ENCODE measurements at places on chromosomes 16 and 17. TPM values are rescaled to one million over a fixed set of nuclear protein-coding genes. Genes with fewer than 3 reads are reported as not detected.

Gene AIPL1
- not detected for polyA plus RNA-seq

Gene RASD1
- polyA plus RNA-seq: 0.90 TPM

DNA sequence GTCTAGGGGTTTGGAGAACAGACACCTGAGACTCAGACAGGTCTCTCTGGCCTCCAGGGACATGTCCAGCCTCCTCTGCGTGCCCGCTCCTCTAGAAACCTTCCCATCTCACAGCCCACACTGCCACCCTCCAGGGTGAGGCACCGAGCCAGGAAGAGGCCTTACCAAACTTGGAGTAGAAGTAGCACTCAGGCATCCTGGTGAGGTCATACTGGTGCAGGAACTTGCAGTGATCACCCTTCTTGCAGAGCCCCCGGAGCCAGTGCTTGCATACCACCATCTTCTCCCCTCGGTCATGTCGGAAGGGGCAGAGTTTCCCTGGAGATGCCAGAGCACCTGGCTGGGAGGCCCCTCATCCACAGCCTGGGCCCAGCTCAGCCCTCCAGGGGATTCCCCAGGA, 4.2 kb downstream of the CPSF4L start:
- DNase-seq: no peak

DNA sequence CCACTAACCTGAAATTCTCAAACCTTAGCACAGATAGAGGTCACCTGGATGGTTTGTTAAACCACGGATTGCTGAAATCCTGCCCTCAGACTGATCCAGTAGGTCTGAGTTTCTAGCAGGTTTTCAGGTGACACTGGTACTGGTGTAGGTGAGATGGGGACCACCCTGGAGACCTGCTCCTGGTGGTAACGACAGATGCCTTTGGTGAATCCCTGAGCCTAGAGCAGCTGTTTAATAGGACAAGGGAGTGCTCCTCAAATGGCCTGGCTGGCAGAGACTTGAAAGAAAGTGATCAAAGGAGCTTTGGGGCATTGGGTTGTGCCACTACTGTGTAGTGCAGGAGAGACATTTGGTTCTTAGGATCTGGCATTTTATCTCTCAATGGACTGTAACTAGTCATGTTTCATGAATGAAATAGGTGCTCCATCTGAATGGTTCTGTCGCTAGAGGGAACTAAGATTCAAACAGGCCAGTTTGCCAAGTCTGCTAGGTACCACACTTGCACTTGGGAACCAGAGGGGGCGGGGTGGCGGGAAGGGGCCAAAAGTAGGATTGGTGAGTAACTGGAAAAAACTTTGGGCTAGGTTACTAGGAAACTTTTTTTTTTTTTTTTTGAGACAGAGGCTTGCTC, 2.9 kb upstream of the IFI35 start:
- no peak for DNase-seq

GRCh38 chr17:15342460-15342859, 1.1 kb upstream of the TEKT3 start:
- no peak for DNase-seq

Measured in BJ (cell line).